Glutamatergic neuron (in vitro differentiated cells): ENCODE measurements at places on chromosomes 11 and 22. TPM values are rescaled to one million over a fixed set of nuclear protein-coding genes. Genes with fewer than 3 reads are reported as not detected.

The PLAAT4 gene
- total RNA-seq = not detected

DNA sequence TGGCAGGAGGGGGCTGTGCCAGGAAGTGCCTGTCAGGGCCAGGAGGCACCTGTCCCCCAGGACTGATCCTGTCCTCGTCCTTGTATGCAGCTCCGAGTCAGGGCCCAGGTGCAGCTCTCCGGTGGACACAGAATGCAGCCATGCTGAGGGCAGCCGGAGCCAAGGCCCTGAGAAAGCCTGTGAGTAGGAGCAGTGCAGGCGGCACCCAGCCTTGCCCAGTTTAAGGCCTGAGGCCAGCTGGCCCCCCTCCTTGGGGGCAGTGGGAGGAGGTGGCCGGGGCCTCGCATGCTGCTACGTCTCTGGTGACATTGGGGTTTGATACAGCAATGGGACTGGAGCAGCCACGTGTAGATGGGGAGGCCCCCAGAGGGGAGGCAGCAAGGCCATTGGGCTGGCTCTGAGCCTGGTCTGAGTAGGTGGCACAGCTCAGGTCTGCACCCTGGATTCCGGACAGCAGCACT, 34.9 kb downstream of the SBF1 start:
- DNase-seq = no peak

DNA sequence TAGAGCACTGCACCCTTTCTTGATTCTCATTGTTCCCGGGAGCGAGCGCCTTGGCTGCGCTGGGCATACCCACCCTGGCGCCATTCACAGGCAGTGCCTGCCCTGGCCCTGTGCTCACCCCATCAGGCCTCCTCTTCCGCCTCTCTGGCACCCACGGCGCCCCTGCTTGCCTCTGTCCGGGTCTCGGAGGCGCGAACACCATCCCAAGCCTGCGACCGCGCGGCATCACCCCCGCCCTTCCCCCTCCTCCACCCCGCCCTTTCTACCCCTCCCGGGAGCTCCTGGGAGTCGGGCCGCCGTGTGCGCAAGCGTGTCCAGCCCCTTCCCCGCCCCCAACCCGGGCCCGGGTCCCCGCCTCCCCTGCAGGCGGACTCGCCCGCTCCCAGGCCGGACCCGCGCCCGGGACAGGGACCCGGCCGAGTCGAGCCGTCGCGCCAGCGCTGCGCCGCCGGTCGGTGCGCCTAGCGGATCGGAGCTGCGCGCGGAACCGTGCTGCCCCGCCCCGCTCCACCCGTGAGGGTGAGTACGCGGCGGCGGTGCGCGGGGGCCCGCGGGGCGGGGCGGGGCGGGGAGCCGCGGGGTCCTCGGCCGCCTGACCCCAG, at the start of gene ST3GAL4:
Gene ST3GAL4, plus strand, starts transcription at position 363 of the 602 bp plus-strand sequence. CDS start 50,470 bp downstream, outside the sequence.
- peak; percentile 95 for DNase-seq

DNA sequence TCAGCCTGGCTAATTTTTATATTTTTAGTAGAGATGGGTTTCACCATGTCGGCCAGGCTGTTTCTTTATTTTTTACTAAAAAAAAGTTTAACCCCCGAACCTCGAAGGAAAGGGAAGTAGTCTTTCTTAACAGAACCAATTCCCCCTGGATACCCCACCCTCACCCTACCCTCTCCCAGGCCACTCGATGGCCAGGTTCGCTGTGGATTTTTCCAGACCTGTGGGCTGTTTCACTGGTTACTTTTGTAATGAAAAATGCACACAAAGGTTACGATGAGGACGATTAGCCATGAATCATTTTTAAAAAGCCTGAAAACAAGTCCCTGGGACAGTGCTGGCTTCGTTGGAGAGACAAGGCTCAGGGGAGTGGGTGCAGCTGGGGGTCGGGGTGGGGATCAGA, 2.5 kb downstream of the TSPO start:
- no peak for DNase-seq

GRCh38 chr11:116721988-116722387, 50.8 kb downstream of the BUD13 start:
- DNase-seq = no peak

GRCh38 chr11:64891215-64891848, 12.9 kb upstream of the EHD1 start:
- no peak for DNase-seq

GRCh38 chr11:27081056-27081455, 40.4 kb downstream of the BBOX1 start:
- DNase-seq = no peak

GRCh38 chr11:61776561-61777075, 15.8 kb downstream of the TMEM258 start:
- DNase-seq = peak; percentile 69

DNA sequence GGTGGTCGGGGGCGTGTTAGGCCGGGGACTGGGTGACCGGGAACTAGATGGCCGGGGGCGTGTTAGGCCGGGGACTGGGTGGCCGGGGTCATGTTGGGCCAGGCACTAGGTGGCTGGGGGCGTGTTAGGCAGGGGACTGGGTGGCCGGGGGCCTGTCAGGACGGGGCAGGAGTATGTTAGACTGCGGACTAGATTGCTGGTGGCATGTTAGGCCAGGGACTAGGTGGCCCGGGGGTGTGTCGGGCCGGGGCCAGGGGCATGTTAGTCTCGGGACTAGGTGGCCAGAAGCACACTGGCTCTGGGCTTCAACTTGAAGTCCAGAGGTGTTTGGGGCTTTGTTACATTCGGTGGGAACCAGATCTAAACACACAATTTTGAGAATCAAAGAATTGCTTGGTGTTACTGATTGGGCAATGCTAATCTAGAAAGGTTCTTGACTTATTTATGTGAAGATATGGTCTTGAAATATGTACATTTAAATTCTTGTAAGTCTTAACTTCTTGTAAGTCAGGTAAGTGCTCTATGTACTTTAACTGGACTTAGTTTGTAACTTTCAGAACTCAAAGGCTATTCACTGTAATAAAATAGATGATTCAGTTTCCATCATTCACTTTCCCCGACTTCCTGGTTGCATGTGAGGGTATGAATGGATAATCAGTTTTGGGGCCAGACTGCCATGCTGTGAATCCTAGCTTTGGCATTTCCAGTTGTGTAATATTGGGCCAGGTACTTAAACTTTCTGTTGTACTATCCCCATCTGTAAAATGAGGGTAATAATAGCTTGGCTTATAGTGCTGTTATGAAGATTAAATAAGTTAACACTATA, 1.1 kb downstream of the EXT2 start:
- no peak for DNase-seq

DNA sequence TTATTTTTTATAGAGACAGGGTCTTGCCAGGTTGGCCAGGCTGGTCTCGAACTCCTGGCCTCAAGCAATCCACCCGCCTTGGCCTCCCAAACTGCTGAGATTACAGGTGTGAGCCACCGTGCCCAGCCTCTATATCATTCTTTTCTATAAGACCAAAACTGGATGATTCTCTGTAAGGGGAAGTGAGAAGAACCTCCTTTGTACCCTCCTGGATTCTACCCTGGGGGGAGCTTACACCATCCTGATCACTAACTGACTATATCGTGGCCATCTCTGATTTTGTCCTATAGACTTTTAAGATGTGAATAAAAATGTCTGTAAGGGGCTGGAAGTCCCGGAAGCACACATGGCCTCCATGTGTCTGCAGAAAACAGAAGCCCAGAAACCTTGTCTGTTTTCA, 9.1 kb downstream of the PIWIL4 start:
- no peak for DNase-seq

DNA sequence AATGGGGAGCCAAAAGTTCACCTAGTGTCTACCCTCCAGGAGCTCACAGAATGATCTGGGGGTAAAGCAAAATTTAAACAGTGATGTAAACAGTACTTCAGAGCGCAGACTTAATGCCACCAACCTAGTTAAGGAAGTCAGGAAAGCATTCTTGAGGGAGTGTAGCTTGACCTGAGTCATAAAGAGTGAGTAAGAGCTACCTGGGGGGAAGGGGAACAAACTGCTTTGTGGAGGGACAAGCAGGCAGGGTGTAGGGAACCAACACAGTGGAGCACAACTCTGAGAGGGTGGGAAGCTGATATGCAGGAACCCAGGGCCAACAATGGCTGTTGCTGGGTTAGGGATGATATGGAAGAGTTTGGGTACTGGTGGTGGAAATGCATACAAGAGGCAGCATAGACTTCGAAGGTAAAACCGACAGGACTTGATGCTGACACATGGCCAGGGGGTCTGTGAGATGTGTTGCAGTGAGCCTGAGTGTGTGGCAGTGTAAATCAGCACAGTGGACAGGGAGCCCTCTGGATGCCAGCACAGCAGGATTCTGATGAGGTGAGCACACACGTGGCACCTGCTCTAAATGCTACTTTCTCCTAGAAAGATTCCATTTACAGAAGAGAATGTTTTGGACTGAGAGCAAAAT, 58.3 kb upstream of the CYP2D6 start:
- DNase-seq = no peak

GRCh38 chr22:33572086-33572485, 348.2 kb downstream of the LARGE1 start:
- DNase-seq = no peak

The FAM180B gene
- total RNA-seq = not detected

DNA sequence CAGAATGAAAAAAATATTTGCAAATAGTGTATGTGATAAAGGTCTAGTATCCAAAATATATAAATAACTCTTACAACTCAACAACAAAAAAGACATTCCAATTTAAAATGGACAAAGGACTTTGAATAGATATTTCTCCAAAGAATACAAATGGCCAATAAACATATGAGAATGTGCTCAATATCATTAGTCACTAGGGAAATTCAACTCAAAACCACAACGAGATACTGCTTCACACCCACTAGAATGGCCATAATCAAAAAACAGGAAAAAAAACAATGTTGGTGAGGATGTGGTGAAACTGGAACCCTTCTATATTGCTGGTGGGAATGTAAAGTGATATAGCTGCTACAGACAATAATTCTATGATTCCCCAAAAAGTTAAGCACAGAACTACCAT, 38.6 kb upstream of the RPS13 start:
- no peak for DNase-seq

The HTR3B gene
- not detected for total RNA-seq

DNA sequence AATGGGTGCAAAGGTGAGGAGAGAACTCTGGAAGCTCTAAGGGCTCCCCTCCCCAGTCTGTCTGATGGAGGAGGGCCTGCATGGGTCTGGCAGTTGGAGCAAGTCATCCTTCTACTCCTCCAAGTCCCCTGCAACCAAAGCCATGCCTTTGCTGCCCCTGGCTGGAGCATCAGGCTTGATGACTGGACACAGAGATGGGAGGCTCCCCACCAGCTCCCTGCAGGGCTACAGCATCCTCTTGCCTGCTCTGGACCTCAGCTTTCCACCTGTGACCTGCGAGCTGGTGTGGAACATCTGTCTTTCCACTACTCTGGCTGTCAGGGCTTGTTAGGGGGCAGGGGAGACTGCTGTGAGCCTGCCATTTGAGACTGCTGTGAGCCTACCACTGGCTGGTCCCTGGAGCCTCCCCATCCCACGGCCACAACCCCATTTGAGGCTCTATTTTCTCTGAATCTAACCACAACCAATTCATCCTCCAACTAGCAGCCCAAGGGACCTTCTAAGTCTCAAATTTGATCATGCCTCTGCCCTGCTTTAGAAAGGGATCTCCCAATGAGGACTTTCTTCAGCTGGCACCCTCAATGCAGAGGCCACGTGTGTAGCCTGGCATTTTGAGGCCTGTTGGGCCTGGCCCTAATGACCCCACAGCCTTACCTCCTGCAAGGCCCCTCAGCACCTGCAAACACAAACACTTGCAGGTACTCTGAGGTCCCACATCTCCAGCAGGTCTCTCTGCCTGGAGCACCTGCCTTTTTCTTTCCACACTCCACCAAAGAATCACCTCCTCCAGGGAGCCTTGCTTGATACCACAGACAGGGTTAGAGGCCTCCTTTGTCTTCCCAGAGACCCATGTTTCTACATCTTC, 9.9 kb downstream of the P2RY6 start:
- DNase-seq = no peak

The LYVE1 gene
- total RNA-seq = not detected

DNA sequence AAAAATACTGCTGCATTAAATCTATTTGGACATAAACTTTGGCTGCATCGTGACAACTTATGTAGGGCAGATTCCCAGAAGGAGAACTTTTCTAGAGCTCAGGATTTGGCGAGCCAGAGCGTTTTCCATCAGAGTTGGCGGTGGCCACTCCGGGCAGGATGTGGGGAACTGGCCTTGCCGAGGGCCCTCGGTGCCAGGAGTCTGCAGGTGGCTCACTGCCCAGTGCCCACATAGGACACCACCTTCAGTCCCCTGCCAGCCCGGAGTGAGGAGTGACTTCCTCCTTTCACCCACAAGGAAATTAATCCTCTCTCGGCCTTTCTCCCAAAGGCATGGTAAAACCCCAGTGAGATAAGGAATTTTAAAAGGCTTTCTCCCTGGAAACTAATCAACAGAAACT, 1.6 kb upstream of the LGALS2 start:
- no peak for DNase-seq

GRCh38 chr11:48248902-48249301, 4.0 kb downstream of the OR4X2 start:
- no peak for DNase-seq

DNA sequence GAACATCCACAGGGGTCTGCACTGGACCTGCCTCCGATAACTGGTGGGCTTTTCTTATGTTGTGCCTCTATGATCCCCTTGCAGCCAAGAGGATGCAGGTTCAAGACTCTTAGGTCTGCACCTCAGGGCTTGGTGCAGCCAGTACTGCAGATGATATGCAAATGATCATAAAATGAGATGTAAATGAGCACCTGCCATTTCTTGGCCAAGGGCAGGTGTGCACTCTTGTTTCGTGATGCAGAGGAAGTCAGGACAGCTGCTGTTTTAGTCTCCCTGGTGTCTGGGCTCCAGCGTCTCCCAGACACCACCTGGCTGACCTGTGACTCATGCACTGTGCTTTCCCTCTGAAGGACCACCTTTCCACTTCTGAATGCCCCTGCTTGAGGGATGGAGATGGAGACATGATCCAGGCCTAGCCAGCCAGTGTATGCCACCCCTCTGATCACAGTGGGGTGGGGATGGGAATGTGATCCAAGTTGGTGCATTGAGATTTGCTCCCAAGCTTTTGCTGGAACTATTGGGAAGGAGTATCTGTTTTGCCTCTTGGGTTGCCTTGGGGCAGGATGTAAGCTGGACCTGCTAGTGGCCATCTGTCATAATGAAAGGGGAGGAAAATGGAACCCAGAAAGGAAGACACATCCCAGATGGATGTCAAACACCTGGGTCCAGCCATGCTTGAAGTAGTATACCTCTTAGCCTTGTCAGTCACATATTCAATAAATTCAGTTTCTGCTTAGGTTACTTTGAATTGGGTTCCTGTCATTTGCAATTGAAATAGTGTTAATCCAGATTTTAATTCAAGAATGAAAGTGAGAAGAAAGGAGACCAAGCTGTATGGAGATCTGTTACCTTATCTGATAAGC, 3.3 kb upstream of the KCNJ11 start:
- DNase-seq = no peak

- DNase-seq = no peak
Observed at GRCh38 chr11:89477175-89477574, 14.0 kb downstream of the NOX4 start.

GRCh38 chr11:70071996-70072395, 6.1 kb upstream of the ANO1 start:
- no peak for DNase-seq

GRCh38 chr22:45673482-45674175, 2.0 kb downstream of the ATXN10 start:
- no peak for DNase-seq
